Lower leg skin (tissue), 4 donors: ENCODE measurements at places on chromosomes 1 and 21. TPM values are rescaled to one million over a fixed set of nuclear protein-coding genes. Genes with fewer than 3 reads are reported as not detected.
A peak's percentile ranks its signal among the peaks of the same experiment; 100 is the strongest.

- no peak for DNase-seq
Measured at GRCh38 chr1:179127163-179127895, 45.5 kb downstream of the TOR3A start.

- DNase-seq: no peak
Measured at GRCh38 chr1:206496131-206496793, 11.1 kb upstream of the RASSF5 start.

DNA sequence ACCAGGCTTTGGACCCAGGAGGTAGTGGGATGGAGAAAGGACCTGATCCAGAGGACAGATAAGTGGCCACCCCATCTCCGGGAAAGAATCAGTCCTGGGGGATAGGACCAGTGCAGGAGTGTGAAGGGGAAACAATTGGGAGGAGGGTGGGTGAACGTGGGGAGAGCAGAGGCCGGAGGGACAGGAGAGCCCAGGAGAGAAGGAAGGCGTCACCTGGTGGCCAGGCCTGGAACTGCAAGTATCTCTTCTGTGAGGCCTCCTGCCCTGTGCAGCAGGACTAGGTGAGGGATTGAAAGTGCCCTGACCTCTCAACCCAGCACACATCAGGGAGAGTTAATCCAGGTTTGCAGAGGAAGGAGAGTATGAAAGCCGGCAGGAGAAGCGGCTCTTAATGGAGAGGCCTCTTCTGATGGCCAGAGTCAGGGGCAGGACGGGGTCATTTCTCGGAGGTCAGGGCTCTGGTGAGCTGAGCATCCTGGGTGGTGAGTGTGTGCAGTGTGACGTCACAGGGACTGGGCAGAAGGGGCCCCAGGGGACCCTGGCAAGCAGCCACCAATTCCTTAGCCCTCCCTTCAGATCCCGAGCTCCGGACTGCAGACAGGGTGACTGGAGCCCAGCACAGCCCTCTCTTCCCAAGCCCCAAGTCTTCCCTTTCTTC lies 9.2 kb upstream of the LAD1 start:
- DNase-seq: peak; percentile 96

- peak; percentile 25 for DNase-seq
Measured at GRCh38 chr1:43522431-43522775, 8.3 kb upstream of the PTPRF start.

E2F2 gene
- 11.8 TPM for total RNA-seq

DNA sequence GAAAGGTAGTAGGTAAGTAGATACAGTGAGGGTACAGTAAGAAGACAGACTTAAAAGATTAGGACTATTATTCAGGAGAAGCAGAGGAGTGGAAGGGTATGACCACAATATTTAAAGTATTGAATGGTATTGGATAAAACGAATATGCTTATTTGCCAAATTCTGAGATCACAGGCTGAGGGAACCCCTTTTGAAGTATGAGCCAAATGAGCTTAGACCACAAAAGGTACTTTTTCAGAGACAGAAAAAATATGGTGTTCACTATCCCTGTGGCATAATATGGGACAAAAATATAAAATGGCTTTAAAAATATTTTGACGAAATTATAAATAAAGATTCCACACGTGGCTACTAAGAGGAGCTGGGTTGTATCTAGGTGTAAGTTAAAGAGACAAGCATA lies 880 bp upstream of the MTF2 start:
- no peak for DNase-seq

DNA sequence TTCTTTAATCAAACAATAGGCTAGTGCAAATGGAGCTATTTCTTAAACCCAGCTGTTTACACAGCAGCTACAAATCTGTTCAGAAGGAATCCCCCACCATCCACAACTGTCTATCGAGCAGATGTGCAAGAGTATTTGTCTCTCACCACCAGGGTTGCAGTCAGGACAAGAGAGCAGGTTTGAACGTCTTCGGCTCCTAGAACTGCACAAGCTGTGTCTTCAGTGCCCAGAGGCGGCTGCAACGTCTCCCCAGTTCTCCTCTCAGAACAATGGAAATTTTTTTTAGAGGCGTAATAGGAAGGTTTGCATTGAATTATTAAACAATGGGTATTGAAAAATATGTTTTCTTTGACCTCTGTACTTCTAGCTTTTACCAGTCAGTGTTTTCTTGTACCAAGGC lies 7.3 kb downstream of the OVAAL start:
- DNase-seq: no peak

DNA sequence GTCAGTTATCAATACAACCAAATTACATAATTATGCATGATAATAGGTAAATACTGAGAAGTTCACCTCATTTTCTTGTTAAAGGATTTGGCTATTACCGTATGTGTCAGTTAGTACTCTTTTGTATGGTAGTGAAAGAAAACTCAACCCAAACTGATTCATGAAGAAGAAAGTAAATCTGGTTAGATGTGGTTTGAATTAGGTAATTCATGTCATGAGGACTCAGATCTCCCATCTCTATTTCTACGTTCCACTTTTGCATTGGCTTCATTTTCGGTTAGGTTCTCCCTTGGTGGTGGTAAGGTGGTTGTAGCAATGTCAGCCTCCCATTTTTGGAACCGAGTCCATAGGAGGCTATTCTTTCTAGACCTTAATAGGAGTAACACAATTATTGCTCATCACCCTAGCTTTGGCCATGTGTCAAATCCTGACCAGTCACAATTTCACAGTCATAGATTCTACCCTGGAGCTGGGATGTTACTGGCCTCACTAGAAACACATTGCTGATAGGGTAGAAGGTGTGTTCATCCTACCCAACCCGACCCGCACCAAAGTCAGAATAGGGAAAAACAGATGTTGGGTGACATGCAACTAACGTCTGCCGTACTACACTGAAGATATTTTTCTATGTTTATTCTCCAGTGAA lies 97.6 kb downstream of the OSBPL9 start:
- DNase-seq: no peak

GRCh38 chr1:230498704-230499103 lies 72.6 kb upstream of the PGBD5 start:
- no peak for DNase-seq

- no peak for DNase-seq
Measured at GRCh38 chr1:55402671-55403464, 187.7 kb upstream of the USP24 start.

DNA sequence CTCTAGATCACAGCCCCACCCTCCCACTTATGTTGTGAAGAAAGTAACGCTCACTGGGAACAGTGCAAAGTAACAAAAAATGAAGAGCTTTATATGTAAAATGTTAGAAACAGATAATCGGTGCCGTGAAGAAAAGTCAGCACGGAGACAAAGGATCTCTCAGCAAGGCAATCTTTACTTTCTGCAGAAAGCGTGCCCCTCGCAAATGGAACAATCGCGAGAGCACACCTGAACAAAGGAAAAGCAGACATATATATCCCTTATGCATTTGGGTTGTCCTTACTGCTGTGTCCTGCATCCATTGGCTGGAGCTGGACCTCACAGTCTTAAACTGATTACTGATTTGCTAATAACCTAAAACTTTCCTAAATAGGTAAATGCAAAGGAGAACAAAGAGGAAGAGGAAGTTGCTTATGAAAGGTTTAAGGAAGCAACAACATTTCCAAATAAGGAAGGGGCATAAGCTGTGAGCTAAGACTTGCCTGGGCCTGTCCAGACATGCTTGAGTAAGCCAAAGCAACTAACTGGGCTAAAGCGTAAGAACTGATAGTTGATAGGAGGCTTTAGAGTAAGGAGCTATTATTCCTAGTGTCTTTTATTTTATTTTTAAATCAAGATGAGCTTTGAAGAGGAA lies 89.7 kb downstream of the GTF2B start:
- DNase-seq: no peak

BRINP3 gene
- 0.25 TPM for total RNA-seq

OR2L8 gene
- total RNA-seq: not detected

- DNase-seq: no peak
Measured at GRCh38 chr1:15807121-15807520, 328 bp downstream of the UQCRHL start.

TMPRSS15 gene
- not detected for total RNA-seq

DNA sequence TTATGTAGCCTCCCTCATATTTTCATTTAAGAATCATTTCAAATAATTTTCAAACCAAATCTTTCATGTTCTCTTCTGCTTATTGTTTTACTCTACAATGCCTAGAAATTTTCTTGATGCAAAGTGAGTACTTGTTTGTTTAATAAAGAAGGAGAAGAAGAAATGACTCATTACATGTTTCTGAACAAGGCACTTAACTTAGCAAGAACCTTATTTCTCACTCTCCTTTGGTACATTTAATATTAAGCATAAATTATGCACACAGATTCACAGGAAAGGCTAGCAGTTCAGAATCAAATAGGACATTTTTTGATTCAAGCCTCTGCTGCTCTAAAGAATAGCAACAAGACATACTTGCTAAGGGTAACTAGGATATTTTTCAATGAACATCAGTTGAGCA lies 9.1 kb downstream of the SCYL3 start:
- DNase-seq: no peak

GRCh38 chr1:226643177-226643576 lies 94.6 kb downstream of the STUM start:
- DNase-seq: no peak

DNA sequence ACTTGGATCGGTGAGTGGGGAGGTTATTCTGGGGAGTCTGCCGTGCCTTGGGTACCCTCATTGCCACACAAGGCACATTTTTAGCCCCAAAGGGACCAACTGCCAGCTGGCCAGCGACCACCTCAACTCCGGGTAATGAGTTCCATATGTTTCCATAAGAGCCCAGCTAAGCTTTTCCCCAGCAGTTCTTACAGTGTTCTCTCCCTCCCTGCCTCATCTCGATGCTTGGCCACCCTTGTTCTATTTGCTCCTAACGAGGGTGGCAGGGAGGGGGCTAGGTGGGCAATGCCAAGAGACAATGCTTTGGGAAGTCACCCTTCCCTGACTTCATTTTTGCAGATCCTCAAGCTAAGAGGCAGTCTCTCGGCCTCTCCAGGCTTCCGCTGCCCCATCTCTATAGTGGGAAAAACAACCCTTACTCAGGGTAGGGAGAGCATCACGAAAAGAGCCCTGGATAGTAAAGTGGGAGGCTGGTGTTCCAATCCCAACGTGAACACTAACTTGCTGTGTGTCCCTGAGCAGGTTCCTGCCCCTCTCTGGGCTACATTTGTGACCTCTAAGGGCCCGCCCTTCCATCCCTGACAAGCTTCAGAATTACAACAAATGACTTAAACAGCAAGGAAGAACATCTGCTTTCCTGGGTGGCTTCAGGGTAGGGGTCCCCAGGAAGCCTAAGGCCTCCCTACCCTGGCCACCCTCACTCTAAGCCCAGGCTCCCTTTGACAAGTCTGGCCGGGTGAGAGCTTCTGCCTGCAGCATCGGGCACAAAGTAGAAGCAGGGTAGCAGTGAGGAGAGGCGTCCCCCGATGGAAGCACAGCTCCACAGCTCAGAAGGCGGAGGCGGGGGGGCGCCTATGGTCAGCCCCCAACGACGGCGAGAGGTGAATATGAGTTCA lies 5.8 kb downstream of the ID3 start:
- DNase-seq: no peak

DNA sequence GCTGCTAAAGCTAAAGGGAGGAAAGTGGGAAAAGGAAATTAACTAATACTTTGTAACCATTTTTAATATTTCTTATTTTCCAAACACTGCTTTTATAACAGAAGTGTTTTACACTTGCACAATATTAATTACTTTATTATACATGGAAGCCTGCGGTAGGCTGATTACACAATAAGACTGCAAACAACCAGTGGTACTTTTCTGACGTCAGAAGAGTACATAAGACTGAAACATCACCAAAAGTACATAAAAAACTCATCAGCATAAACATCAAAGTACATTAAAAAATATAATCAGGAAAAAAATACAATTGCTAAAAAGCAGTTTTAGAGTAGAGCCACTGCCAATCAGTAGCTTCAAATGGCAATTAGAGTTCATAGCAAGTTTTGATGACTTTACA lies 4.6 kb downstream of the ZNF281 start:
- DNase-seq: no peak

GRCh38 chr1:65424573-65424889 lies 4.1 kb downstream of the LEPR start:
- no peak for DNase-seq

DNA sequence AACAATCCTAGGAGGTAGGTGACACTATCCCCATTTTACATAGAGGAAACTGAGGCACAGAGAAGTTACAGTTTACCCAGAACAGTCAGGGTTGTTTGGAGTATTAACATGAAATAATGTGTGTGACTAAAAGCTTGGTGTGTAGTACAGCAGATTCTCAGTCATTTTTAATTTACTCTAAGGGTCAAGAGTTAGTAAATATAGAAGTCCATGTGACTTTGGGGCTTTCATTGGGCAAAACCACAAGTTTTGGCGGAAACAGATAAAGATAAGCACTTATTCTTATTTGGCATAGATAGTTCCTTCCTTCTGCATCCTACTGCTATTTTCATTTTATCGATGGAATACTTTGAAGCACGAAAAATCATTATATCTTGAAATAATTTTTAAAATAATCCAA lies 128.5 kb downstream of the DNM3 start:
- no peak for DNase-seq

ATAD3B gene
- 18.6 TPM for total RNA-seq

GRCh38 chr1:16231331-16232315 lies 5.4 kb downstream of the CPLANE2 start:
- no peak for DNase-seq

GRCh38 chr1:44015206-44015605 lies 16.1 kb downstream of the SLC6A9 start:
- DNase-seq: no peak

- DNase-seq: no peak
Measured at GRCh38 chr1:243346468-243346867, 90.6 kb downstream of the SDCCAG8 start.
